ENCODE measurements at places on chromosomes 1 and 21.

- no peak for DNase-seq
Observed at GRCh38 chr1:1055841-1056736, 18.0 kb downstream of the RNF223 start.

GRCh38 chr1:196535727-196536126 is 72.5 kb downstream of the KCNT2 start:
- DNase-seq = no peak

DNA sequence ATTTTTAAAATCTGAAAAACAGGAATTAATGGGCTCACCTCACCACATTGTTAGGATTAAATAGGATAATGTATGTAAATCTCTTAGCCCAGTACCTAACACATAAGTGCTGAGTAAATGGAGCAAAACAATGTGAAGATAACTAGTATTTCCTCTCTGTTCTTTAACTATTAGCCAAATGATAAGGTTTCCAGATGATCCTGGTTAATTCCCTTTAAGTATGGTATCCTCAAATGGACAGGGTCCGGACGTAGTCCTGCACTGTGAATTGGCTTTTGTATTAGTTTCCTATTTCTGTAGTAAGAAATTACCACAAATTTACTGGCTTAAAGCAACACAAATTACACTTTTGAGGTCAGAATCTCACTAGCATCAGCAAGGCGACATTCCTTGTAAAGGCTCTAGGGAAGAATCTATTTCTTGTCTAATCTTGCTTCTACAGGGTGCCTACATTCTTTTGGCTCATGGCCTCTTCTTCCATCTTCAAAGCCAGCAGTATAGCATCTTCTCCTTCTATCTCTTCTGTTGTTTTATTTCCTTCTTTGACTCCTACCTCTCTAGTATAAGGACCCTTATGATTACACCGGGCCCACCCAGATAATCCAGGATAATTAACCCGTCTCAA is 17.1 kb downstream of the SCAF4 start:
- no peak for DNase-seq

DNA sequence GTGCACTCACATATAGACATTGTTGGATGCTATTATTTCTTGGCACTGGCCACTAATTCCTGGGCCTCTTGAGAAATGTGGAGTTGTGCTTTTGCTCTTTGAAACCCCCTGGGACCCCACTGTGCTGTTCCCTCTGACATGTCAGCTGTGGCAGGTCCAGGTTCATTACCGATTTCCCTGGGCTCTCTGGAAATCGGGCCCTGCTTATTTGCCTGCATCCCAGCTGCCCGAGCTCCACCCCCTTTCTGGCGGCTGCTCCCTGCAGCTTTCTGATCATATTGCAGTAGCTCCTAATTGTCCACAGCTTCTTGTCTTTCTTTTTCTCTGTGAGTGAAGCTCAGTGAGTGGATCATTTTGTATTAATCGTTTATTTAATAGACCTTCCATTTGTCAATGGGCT is 183.7 kb upstream of the FAM78B start:
- no peak for DNase-seq

- DNase-seq = peak; percentile 85
Observed at GRCh38 chr21:34807881-34808568, 139.2 kb downstream of the CLIC6 start.
